ENCODE measurements at places on chromosomes 2 and 18.

DNA sequence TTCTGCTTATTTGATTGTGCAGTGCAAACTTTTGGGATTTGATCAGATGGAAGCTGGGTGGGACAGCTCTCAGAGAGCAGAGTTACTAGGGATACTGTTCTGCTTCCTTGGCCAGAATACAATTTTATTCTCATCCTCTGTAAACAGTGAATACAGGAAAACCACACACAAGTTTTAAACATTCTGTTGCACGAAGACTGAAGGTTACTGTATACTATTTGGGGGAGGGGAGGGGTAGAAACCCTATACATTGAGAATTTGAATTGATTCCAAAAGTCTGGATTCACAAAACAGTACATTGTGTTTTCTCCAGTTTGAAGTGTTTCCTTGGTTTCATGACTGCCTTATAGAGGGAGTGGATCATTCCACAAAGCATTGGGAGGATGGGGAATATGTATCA, 149.9 kb downstream of the SETBP1 start:
- DNase-seq = no peak

DNA sequence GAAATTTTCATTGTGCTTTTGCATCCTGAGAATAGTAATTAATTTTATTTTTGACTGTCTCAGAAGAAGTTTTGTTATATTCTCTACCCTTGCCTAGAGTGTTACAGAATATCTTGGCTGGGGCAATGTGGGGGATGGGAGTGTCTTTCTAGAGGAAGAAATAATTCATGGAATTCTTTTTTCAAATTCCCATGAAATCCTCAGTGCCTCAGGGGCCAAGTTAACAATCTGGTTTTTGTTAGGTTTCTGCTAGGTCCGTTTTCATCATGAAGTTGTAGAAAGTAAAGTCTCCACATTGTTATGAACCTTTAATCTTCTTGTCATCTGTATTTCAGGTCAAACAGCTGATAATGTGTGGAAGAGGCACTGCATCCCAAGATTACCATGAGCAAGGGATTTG, 145.6 kb upstream of the GYPC start:
- DNase-seq = no peak

- DNase-seq = no peak
Observed at GRCh38 chr2:195961873-195962272, 106.8 kb downstream of the DNAH7 start.

GRCh38 chr18:56389190-56389589, 249.2 kb downstream of the TXNL1 start:
- no peak for DNase-seq

- DNase-seq = no peak
Observed at GRCh38 chr18:31497836-31498573, at the start of gene DSG2. DSG2 (plus strand) TSS chr18:31498177; CDS start chr18:31498252, 75 bp downstream.

- no peak for DNase-seq
Observed at GRCh38 chr18:66873899-66874298, 270.0 kb upstream of the CDH19 start.

GRCh38 chr2:226429476-226429875, 370.1 kb downstream of the IRS1 start:
- DNase-seq = no peak

GRCh38 chr2:162212366-162212765, 30.9 kb downstream of the FAP start:
- no peak for DNase-seq

GRCh38 chr2:150561076-150561475, 73.6 kb upstream of the RND3 start:
- no peak for DNase-seq

GRCh38 chr2:88220718-88221117, 50.6 kb downstream of the THNSL2 start:
- no peak for DNase-seq

- DNase-seq = no peak
Observed at GRCh38 chr2:18536100-18536499, 24.4 kb downstream of the RDH14 start.

DNA sequence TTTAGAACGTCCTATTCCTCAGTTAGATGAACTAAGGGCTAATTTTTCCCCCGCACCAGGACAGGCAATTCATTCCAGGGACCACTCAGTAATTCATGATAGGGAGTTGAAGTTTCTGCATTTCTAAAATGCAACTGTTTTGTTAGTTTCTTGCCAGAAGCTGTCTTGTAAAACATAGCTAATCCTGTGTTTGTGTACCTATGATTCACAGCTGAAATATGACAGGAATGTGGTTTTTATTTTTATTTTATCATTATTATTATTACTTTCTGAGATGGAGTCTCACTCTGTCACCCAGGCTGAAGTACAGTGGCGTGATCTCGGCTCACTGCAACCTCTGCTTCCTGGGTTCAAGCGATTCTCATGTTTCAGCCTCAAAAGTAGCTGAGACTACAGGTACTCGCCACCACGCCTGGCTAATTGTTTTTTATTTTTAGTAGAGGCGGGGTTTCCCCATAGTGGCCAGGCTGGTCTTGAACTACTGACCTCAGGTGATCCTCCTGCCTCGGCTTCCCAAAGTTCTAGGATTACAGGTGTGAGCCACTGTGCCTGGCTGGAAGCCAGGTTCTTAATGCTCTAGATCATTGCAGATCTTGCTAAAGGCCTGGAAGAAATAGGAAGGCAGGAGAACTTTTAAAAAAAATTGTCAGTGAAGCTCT, 154.8 kb upstream of the FHL2 start:
- DNase-seq = no peak

DNA sequence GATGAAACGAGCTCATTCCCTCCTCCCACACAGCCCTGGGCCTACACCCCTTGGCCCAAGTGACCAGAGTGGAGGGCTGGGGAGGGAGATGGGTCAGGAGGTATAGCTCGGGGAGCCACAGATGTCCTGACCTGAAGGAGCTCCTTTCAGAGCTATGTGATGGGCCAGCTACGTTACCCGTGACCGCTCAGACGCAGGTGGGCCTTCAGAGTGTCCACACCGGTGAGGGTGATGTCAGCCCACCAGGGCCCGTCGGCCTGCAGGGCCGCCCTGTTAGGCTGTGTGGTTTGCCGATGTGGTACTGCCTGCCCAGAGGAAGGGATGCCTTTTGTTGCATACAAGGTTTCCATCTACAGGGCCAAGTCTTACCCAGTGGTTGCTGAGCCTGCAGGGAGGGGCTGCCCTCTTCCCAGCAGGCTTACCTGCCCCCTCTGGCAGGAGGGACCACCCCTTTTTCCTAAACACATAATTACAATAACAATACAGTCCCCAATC, 41.8 kb upstream of the FOSL2 start:
- DNase-seq = no peak

- no peak for DNase-seq
Observed at GRCh38 chr2:108058576-108059137, 72.3 kb downstream of the SLC5A7 start.

- no peak for DNase-seq
Observed at GRCh38 chr2:205686783-205687640, 4.7 kb downstream of the NRP2 start.

DNA sequence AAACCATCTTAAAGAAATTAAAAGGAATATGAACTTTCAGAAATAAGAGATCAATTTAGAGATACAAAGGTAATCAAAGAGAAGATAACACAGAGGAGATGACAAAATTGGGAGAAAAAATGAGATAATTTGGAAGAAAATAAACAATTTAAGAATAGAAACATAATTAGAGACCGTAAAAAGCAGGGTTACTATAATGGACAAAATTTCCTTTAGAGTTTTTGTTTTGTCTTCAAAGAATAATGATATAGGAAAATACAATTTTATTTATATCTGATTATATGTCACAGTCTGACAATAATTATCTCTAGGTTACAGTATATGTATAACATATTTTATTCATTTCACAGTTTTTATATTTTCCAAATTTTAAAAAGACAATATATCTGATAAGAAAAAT, 716.4 kb upstream of the ZNF804A start:
- DNase-seq = no peak

DNA sequence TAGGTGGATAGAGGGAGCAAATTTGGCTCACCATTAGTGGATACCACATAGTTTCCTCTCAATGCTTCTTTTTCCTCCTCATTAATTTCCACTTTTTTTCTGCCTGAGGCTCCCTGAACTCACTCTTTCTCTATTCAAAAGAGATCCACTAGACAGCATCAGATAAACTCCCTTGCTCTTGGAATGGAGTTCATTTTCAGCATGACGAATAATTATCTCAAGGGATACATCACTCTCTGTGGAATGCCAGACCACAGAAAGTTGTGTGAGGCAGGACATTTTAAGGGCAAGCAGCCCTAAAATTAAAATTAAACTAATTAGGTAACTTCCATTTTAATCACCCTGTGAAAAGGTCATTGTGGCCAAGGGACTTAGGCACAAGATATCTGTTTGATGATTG, 1920.1 kb upstream of the CELF4 start:
- DNase-seq = no peak

DNA sequence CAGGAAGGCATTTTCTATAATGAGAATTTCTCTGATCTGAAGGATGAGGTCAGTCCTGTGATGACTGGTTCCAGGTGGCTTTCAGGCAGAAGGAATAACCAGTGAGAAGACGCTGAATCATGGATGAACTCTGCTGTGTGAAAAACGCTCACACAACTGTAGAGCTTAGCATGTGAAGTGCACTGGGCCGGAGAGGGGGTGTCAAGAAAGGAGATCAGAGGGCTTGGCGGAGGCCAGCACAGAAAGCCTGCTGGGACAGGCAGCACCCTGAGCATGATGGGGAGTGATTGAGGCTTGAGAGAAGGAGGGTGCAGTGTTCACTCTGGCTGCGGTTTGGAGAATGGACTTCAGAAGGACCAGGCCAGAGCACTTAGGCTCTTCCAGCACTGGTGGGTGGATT, 236.5 kb downstream of the TPGS2 start:
- DNase-seq = no peak

DNA sequence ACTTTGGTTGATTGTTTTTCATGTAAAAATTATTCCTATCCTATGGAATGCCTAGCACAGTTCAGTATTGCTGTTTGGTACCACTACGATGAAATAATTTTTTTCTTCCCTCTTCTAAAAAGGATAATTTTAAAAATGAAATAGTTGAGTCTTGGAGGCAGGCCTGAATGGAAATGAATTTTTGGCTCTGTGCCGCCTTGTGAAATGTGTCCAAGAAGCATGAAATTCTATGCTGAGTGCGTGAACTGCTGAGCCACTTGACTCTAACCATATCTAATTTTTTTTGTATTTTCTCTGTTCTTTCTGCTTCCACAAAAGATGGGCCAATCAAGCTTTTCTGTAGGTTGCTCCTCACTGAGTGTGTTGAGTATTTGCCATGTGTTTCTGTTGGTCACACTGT, 95.0 kb downstream of the PRPF40A start:
- DNase-seq = no peak

All from cortex of kidney (tissue), 1 donor.